ENCODE measurements at places on chromosomes 6 and 20. TPM values are rescaled to one million over a fixed set of nuclear protein-coding genes. Genes with fewer than 3 reads are reported as not detected.

Gene AGPAT4
- total RNA-seq = 6.1 TPM

Gene SASH1
- total RNA-seq = 89.6 TPM

Gene MLN
- not detected for total RNA-seq

Gene TSPO2
- not detected for total RNA-seq

Gene PTCHD4
- 3.3 TPM for total RNA-seq

Gene HMGN3
- total RNA-seq = 72.7 TPM

Gene TMEM74B
- total RNA-seq = 0.07 TPM

Gene FLRT3
- 0.18 TPM for total RNA-seq

Gene TMEM14C
- total RNA-seq = 61.8 TPM

Gene ZNF165
- 0.33 TPM for total RNA-seq

Gene FGD2
- not detected for total RNA-seq

Gene VSTM2L
- total RNA-seq = 0.20 TPM

Gene GNMT
- total RNA-seq = 0.21 TPM

Gene METTL24
- not detected for total RNA-seq
